ELR (cell line): ENCODE measurements at places on chromosomes 1 and 21.

DNA sequence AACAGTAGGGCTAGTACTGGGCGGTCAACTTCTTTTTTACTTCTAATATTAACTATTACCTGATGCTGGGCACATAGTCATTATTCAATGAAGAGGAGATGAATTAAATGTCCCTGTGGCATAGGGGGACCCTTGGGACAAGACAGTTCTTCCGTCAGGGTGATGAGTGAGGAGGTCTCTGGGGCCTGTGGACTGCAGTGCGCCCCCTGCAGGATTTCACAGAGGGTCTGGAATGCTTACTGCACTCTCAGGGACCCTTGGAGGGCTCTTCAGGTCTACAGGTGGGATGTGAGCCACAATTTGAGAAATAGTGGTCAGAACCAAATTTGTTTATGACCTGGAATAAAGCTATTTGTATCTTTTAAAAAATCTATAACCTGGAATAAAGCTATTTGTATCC, 149.4 kb downstream of the FAM78B start:
- peak; percentile 10 for DNase-seq

DNA sequence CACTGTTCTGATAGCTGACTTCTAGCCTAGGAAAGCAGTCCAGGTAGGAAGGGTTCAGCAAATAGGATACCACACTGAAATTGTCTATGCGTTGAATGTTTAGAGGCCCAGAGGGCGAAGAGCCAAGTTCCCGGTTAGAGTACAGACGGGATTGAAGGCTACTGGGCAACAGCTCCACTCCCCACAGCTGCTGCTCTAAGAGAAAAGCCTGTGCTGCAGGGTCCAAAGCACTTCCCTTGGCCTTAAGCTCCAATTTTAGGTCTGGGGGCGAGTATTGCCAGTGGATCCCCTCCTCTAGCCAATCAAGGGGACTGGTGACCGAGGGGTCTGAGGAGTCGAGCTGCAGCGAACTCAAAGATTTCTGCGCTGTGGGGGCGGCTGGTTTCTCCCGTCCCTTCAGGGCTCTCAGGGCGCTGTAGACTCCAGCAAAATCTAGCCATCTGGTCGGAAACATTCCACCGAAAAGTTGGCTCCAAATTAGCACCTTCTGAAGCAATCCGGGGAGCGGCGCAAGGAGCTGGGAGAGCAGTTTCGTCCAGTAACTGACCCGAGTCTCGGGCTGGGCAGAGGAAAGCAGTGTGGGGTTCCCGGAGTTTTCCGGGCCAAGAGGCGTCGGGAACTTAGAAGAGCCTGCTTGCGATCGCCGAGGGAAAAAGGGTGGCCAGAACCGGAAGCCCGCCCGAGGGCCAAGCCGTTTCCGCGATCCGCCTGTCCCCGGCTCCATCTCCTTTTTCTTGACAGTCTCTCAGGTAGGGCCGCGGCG, 748 bp downstream of the PPP1R15B start:
- DNase-seq: peak; percentile 56

GRCh38 chr1:151585622-151586021, 26.2 kb upstream of the SNX27 start:
- DNase-seq: peak; percentile 79

DNA sequence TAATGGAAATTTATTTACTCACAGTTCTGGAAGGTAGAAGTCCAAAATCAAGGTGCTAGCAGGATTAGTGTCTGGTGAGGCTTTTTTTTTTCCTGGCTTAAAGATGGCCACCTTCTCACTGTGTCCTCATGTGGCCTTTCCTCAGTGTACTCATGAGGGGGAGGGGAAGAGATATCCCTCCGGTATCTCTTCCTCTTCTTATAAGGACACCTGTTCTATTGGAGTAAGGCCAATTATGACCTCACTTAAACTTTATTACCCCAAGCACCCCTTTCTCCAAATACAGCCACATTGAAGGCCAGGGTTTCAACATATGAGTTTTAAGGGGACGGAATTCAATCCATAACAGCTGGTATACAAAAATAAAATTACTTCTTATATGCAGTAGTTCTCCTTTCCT, 203.7 kb upstream of the C1orf87 start:
- no peak for DNase-seq

- no peak for DNase-seq
Observed at GRCh38 chr1:6935911-6936690, 150.8 kb downstream of the CAMTA1 start.

- no peak for DNase-seq
Observed at GRCh38 chr1:3127738-3128137, 58.7 kb downstream of the PRDM16 start.

DNA sequence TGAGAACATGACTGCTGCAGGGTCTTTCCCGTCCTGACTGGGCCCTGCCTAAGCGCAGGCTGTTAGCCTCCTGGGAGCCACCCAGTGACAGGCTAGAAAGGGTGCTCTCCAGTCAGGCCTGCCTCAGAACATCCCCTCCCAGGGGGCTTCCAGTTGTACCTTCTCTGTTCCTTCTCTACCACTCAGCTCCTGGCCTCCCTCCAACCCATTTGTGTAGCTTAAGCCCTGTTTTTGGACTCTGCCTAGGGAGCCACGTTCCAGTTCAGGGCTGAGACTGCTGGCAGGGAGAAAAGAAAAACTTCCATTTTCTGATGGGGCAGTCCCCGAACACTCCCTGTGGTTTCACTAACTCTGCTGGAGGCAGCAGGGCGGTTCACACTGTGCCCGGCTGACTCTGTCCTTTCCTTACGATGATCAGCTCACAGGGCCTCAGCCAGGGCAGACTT, 15.3 kb upstream of the POU3F1 start:
- no peak for DNase-seq

DNA sequence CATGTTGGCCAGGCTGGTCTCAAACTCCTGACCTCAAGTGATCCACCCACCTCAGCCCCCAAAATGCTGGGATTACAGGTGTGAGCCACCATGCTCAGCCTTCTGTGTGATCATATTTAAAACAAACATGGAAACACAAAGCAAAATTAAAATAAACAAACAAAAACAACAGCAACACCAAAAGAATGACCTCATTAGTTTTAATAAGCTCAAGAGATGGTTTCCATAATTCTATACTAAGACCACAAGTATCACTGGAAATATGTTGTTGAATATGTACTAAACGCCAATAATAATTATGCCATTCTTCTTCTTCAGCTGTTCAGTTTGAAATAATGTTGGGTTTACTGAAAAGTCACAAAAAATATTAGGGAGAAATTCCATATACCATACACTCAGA, 526.4 kb downstream of the LRRIQ3 start:
- no peak for DNase-seq

GRCh38 chr1:31805318-31805717, 10.5 kb downstream of the SPOCD1 start:
- no peak for DNase-seq

DNA sequence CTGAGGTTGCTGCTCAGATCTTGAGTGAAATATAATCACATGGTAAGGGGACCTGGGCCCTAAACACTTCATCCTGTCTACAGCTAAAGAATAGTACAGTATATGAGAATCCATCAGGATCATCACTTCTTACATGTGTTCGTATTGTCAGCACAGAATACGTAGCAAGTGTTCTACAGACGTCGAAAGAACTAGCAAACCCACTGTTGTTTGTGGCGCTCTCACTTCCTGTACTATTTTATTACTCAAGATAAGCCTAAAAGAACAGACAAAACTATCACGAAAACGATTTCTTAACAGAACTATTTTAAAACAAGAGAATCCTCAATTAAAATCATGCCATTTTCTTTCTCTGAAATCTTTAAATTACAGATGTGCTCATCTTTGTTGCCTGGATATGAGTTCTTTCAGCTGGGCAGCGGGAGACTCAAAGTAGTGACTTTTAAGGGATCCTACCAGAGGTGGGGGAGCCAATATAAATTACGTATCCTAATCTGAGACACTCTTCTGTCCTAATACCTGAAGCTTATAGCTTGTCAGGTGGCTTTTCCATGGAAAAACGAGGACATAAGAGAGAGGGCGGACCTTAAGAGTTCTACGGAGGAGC, 724 bp downstream of the ST7L start:
- DNase-seq: peak; percentile 51

GRCh38 chr1:1915911-1916840, 1.1 kb downstream of the CALML6 start:
- no peak for DNase-seq

GRCh38 chr1:197480446-197480845, 212.4 kb downstream of the CRB1 start:
- no peak for DNase-seq

GRCh38 chr21:43800124-43800523, 10.7 kb downstream of the RRP1 start:
- DNase-seq: no peak

DNA sequence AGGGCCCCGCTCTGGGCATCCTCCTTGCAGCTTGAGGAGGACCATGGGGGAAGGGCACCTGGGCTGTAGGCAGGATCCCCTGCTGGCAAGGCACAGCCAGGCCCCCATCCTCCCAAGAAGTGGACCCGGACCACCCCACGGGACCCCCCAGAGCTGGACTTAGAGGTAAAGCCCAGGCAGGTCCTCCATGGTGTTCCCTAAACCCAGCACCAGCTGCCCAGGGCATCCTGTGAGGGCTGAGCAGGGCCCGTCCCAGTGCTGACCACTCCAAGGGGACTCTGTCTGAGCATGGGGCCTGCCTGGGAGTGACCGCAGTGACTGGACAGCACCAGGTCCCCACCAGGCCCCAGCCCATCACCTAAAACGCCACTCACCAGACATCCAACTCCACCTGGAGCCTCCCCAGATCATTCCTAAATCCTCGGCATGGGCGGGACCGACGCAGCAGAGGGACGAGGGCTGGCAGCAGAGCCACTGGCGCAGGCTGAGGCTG, 21.3 kb downstream of the COL6A2 start:
- DNase-seq: no peak

DNA sequence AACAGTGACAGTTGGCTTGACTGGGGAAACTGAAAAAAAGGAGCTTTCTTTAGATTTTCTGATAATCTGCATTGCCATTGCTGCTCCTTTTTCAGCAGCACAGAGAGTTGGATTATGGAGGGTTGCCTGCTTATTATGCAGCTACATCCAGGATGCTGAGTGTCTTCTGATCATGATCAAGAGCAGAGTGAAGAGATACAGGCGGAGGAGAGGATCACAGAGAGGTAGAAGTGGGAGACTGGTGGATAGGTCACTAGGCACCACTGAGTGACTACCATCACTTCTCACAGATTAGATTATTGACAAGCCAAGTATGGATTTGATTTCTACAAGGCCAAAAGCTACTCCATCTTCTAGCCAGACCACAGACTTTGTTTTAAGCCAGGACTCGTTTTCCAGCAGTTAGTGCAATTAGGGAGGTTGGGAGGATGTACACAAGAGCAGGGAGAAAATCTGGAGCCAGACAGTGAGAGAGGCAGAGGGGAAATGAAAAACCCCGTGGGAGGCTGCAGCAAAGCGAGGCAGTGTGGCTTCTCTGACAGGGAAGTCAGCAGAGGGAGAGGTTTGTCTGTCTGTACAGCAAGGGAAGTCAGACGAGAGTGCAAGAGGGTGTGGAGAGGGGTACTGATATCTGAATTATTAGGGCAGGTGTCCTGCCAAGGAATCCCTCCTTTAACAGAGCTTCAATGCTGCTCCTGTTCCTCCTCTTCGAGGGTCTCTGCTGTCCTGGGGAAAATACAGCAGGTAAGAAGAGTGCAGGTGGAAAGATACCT, at the start of gene CD1E:
Gene CD1E (plus strand): TSS at position 592 of the 773 bp plus-strand sequence. CDS start 95 bp downstream, at position 687.
- DNase-seq: no peak

DNA sequence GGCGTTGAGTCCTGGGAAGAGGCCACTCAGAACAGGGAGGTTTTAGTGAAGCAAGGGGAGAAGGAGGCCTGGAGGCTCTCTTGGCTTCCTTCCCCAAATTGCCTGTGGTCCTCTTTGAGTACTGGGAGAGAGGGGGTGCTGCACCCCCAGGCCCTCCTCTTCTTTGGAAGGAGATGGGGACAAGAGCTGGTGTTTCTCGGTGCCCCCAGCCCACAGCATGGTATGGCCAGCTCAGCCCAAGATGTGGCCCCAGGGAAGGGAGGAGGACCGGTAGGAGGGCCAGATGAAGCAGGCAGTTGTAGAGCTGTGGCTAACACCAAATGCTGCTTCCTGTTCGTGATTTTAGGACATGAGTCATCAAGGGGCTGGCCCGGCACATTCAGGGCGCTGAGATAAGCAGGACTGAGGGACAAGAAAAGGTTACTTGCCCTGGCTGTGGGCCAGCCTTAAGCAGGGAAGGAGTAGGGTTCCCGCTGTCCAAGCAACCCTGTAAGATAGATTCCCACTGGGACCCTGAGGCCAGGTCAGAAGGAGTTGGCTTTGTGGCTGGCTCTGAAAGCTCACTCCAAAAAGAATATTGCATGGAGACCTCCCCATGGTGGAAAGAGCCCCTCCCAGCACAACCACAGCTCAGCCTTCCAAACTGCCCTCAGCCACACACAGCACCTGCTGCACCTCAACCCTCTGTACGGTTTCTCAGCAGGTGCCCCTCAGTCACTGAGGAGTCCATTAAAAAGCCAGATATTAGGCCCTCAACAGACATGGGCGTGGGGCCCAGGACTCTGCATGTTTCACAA, 4.9 kb upstream of the TNFRSF1B start:
- DNase-seq: peak; percentile 92

DNA sequence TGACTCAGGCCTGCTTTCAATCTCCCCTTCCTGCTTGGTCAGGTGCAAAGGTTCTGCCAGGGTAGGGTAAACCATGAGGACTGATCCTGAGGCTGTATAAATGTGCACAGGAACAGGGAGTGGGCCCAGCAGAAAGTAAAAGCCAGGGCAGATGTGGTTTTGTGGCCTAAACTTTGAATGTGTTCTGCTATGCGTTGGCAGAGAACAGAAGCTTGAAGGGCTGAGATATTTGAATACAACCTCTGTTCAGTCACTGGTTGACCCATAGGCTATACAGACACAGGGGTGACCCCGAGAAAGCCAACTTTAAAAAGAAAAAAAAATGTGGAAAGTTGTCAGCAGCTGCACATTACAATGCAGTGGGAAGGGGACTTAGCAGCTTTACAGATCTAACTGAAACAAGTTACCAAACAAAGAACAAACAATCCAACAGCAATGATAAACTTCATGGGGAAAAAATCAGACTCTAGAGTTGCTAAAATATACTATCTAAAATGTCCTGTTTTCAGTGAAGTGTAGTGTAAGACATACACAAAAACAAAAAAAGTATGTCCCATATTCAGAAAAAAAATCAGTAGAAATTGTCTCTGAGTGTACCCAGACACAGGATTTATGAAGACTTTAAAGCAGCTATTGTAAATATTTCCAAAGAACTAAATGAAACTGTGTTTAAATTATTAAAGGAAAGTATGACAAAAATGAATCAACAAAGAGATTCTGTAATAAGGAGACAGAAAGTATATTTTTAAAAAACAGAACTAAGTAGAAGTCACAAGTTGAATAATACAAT, 216.1 kb downstream of the RPS6KC1 start:
- DNase-seq: no peak
